ENCODE measurements at places on chromosomes 3 and 15.

DNA sequence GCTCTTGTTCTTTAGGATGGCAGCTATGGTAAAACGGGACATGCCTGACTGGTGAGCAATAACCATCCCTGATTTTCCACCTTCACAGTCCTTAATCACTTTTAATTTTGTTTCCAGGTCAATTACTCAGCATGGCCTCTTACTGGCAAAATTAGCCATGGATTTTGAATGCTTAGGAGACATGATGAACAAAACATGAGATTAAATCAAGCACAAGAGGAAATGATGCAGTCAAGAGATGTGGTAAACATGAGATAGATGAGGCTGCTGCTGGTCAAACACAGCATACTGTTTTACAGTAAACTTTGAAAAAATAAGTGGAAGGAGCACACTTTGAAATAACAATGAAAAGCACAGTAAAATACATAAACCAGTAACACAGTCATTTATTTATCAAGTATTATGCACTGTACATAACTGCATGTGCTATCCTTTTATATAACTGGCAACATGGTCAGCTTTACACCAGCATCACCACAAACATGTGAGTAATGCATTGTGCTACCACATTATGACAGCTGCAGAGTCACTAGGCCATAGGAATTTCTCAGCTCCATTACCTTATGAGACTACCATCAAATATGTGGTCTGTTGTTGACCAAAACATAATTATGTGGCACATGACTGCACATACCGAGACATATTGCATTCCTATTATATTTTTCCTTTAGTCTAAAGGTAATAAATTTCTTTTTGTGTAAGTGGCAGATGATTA lies 30.1 kb upstream of the ZNF502 start:
- no peak for DNase-seq

DNA sequence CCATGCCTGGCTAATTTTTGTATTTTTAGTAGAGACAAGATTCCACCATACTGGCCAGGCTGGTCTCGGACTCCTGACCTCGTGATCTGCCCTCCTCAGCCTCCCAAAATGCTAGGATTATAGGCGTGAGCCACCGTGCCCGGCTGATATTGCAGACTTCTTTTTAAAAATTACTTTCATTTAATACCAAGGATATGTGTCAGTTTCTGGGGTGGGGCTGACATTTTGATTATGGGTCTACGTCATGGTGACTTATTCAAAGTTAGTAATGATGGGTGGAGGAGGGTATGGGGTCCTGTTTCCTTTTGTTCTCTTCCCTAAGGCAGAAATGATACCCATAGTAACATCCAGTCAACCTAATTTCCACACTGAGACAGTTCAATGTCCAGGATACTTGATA lies 34.7 kb downstream of the GBE1 start:
- no peak for DNase-seq

GRCh38 chr15:84023636-84024035 lies 211.9 kb upstream of the GOLGA6L4 start:
- no peak for DNase-seq

DNA sequence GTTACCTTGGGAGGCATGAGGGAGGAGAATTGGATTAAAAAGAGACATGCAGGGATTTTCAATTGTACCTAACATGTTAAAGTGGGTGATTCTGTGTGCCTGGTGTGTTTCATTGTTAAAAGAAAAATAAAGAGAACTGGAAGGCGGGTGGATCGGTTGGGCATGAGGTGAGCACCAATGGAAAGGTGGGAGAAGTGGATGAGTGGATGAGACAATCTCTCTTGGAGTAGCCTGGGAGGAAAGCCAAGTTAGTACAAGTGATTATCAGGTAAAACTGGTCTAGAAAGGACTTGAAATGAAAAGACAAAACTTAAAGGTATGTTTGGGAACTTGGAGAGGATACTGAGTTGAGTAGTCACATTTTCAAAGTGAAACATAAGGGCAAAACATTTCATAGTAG lies 12.1 kb downstream of the VEPH1 start:
- no peak for DNase-seq

- DNase-seq, result no peak
Observed at GRCh38 chr3:168162172-168162571, 66.4 kb upstream of the GOLIM4 start.

GRCh38 chr15:62854420-62855084 lies 188.0 kb upstream of the TPM1 start:
- no peak for DNase-seq

DNA sequence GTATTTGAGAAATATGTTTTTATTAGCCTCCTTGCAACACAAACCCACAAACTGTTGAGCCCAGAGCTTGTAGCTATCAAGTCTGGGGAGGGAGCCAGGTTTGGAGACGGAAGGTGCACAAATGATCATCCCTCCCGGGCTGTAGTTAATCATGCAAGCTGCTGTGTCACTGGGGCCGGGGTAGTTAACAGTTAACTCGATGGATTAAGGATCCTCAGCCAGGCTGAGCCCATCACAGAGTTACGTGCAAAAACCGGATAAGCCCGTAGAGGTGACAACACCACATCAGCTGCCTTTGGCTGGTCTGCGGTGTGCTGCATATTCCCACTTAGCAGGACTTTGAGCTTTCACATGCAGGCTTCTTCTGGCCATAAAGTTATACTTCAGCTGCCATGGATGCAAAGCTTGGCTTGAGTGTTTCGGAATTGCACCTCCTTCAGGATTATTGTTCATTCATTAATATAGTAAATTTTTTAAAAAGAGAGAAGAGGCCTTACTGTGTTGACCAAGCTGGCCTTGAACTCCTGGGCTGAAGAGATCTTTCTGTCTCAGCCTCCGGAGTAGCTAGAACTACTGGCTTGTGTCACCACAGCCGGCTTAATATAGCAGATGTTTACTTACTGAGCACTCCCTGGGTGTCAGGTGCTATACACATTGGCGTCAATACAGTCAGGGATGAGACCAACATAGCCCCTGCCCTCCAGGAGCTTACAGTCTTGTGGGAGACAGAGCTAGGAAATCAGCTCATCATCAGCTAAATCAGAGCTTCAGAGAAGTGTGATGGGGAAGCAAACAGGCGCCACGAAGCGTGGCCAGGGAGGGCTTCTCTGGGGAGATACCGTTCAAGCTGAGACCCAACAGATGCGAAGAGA lies 226.8 kb upstream of the BHLHE40 start:
- DNase-seq, result no peak

DNA sequence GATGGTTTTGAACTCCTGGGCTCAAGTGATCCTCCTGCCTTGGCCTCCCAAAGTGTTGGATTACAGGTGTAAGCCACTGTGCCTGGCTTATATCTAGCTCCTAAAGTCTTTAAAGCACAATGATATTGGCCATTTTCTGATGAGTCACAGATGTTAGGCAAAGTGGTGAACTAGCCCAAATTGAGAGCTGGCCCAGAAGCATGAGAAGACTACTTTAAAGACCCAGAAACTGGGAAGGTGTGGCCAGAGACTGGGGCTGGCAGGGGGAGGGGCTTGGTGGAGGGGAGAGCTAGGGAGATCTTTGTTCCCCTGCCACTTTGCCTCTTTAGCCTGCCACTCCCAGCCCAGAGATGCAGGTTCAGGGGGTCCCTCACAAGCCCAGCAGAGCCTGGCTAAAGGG lies 21.6 kb downstream of the CHRNA3 start:
- no peak for DNase-seq

DNA sequence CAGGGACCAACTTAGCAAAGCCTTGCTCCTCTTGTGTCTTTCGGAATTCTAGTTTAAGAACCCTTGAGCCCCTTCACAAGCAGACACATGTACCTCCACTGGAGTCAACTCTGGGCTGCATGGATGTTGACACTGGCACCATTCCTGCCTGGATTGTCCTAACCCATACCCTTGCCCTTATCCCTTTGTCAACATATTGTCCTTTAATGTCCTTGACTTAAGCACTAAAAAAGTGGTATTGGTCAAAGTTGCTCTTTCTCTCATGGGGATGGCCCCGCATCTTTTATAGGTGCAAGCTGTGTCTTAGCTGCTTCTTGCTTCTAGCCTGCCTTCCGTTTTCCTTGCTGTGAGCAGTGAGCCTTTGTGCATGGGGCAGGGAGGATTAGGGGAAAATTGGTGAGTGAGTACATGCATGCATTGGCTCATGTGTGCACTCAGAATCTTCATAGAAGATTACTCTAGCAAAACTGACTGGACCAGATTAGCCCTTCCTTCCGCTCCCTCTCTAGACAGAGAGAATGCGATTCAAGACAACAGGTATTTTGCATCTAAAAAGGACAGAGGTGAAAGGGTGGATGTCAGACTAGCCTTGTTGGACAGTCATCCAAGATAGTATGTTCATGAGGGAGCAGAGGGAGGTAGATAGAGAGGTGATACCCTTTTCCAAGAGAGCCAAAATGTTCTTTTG lies 42.4 kb downstream of the TGFBR2 start:
- DNase-seq, result no peak

- no peak for DNase-seq
Observed at GRCh38 chr3:9468460-9468859, 71.0 kb downstream of the SETD5 start.

- DNase-seq, result no peak
Observed at GRCh38 chr15:99114511-99115299, 9.8 kb downstream of the SYNM start.

GRCh38 chr3:183306798-183307671 lies 54.0 kb downstream of the B3GNT5 start:
- peak; percentile 29 for DNase-seq

- DNase-seq, result no peak
Observed at GRCh38 chr15:47794252-47794914, 77.1 kb downstream of the SEMA6D start.

DNA sequence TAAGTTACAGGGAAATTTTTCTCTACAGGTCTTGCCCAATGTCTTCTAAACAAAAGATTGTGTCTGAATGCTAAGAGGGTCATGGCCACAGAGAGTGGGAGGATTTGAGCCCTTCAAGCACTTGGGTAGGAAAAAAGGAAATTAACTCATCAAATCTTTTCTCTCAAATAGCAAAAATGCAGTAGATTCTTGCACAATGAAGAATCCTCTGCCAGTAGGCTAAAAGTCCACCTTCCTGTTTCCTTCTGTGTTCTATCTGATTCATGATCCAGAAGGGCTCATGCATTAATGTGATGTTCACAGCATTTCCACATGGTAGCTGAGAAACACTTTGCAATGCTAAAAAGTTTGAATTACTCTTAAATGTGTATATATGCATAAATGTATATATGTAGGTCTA lies 177.1 kb downstream of the CD47 start:
- no peak for DNase-seq

- no peak for DNase-seq
Observed at GRCh38 chr3:150911771-150912170, 6.5 kb upstream of the MINDY4B start.

GRCh38 chr3:54138937-54139547 lies 16.7 kb downstream of the CACNA2D3 start:
- no peak for DNase-seq

- DNase-seq, result no peak
Observed at GRCh38 chr15:36365963-36366362, 213.5 kb upstream of the CDIN1 start.

DNA sequence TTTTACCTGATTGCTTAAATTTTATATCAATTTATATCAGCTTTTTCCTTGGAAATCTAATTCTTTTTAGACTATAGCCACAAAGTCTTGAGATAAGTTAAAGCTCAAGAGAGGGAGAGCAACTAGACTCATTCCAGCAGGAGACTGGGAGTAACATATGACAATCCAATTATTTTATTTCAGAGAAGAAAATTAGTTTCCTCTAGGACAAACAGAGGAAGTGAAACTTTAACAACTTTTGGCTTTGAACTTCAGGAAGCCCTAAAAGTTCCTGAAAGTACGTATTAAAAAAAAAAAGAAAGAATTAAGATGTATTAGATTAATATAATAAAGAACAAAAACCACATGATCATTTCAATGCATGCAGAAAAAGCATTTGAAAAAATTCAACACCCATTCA lies 13.9 kb upstream of the UBE2E2 start:
- no peak for DNase-seq

GRCh38 chr3:171255236-171255806 lies 204.9 kb downstream of the TNIK start:
- DNase-seq, result peak; percentile 50

- DNase-seq, result no peak
Observed at GRCh38 chr3:29186131-29186599, 94.7 kb upstream of the RBMS3 start.

DNA sequence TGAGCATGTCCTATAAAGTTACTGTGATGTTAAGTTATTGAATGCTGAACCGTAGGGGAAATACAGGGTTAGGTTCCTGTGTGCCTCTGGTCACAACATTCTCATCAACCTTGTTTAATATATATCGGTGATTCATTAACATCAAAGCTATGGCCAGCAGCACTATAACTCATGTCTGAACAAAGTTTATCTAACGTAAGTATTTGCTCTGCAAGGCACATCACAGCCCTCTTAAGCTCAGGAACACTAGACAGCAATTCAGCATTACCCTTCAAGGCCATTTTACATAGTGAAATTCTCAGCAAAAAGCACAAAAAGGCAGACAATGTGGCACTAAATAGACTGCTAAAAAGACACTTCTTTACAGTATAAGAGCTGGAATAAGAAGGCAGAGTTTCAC lies 48.2 kb upstream of the FNDC3B start:
- DNase-seq, result no peak

DNA sequence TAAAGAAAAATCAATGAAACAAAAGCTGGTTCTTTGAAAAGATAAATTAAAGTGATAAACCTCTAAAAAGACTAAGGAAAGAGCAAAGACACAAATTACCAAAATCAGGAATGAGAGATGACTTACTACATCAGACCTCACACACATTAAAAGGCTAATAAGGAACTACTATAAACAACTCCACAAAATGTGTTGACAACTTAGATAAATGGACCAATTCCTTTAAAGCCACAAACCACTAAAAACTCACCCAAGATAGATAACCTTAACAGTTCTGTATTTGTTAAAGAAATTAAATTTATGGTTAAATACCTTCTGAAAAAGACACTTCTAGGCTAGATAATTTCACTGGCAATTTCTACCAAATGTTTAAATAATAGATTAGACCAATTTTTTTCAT lies 170.4 kb downstream of the SMAD6 start:
- DNase-seq, result no peak

DNA sequence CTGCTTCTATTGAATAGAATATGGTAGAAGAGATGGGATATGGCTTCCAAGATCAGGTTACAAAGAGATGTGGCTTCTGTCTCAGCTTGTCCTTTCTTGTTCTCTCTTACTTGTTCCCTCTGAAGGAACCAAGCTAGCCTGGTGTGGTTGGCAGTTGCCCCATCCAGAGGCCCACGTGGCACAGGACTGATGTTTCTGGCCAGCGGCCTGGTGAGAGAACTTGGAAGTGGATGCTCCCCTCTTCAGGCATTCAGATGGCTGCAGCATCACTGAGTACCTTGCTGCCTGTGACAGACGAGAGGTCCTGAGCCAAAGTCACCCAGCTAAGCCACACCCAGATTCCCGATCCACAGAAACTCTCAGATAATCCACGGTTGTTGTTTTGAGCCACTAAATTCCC lies 183.6 kb downstream of the NSMCE3 start:
- no peak for DNase-seq

GRCh38 chr3:141690431-141691072 lies 47.5 kb upstream of the RNF7 start:
- no peak for DNase-seq

- DNase-seq, result no peak
Observed at GRCh38 chr3:195125646-195126045, 145.3 kb downstream of the XXYLT1 start.

- DNase-seq, result no peak
Observed at GRCh38 chr3:34185301-34185700, 386.9 kb downstream of the PDCD6IP start.
